ENCODE measurements at places on chromosomes 2 and 18. TPM values are rescaled to one million over a fixed set of nuclear protein-coding genes. Genes with fewer than 3 reads are reported as not detected.

DNA sequence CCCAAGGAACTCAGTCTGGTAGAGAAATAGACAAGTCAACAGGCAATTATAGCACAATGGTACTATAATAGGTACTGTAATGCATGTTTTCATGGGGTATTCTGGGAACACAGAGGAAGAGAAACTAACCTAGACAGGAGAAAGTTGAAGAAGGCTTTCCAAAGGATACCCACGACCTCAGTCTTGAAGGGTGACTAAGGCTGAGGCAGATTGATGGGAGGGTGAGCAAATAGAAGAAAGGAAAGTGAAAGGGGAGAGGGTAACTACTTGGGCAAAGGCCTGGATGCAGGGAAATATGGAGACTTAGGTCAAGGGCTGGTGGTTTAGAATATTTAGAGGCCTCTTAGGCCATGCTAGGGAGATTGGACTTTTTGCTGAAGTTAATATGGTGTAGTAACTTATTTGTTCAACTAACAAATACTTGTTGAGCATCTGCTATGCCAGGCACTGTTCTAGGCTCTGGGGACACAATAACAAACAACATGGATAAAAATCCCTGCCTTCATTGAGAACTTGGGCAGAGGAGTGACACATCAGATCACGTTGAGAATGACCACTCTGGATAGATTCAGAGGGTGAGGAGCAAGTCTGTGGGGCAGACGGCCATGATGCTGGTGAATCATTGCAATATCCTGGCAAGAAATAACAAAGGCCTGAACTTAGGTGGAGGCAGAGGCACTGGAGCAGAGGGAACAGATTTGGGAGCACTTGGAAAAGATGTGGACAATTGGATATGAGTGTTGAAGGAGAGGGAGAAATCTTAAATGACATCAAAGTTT, 56.4 kb downstream of the PLB1 start:
- DNase-seq: no peak

DNA sequence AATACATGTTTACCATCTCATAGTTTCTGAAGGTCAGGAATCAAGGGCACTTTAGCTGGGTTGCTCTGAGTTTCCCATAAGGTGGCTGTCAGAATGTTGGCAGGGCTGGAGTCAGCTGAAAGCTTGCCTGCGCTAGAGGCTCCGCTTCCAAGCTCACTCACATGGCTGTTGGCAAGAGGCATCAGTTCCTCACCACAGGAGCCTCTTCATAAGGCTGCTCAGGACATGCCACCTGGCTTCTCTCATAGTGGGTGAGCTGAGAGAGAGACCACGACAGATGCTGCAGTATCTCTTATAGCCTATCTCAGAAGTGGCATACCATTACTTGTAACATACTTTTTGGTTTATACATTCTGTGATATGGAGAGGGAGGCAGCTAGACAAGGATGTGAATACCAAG, 7.2 kb downstream of the HADHB start:
- no peak for DNase-seq

GRCh38 chr18:77093067-77093430, 39.5 kb downstream of the MBP start:
- no peak for DNase-seq

DNA sequence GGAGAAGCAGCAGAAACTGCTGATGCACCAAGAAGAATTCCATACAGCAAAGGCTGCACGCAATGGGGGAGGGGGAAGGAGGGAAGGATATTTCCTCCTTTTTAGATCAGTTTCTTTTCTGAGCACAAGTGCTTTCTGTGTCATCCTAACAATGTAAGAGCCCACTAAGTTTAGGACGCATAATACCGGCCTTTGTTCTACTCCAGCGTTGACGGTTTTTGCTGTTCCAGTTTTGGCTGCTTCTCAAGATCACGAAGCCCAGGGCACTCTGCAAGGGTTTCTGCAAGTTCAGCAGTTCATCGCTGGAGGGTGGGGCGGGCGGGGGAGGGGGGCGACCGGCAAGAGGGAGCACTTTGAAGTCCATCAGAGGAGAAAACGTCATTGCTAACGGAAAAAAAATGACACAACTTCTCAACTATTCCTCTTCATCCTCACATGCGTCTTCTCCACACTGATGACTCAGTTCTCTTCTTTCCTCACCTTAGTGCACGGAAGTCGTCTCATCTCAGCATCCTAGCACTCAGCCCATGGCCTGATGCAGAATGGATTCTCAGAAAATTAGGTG, 8.7 kb downstream of the FAM178B start:
- peak; percentile 33 for DNase-seq

GRCh38 chr18:987325-988186, 82.9 kb downstream of the ADCYAP1 start:
- DNase-seq: no peak

- no peak for DNase-seq
Measured at GRCh38 chr2:240624950-240625621, at the start of gene GPR35. Gene GPR35 (plus strand): TSS chr2:240625480. CDS start chr2:240629953, 4,473 bp downstream.

GRCh38 chr2:33126552-33126951, 179.8 kb downstream of the LTBP1 start:
- no peak for DNase-seq

GRCh38 chr2:195574312-195574711, 82.7 kb upstream of the SLC39A10 start:
- no peak for DNase-seq

GRCh38 chr18:61797696-61798590, 94.9 kb downstream of the RNF152 start:
- DNase-seq: no peak

DNA sequence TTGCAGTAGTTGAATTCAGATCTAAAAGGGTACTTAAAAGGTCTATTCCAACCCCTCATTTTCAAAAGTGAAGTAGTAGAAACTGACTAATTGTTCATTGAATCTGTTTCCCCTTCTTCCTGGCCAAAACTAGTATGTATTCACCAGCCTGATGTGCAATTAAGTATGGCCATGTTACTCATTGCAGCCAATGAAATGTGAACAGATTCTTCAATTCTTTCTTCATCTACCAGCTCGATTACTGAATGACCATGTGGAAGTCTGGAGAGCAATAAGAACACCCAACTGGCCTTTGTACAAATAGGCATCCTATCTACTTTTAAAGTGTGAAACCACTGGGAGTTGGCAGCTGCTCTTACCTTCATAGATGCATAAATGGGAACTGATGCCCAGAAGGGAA, 449.0 kb upstream of the ID2 start:
- no peak for DNase-seq

- DNase-seq: no peak
Measured at GRCh38 chr2:54710216-54710615, 13.2 kb upstream of the EML6 start.

- DNase-seq: no peak
Measured at GRCh38 chr18:58272209-58272608, 228.2 kb downstream of the NEDD4L start.

- no peak for DNase-seq
Measured at GRCh38 chr2:47354013-47354847, 48.7 kb upstream of the MSH2 start.

GRCh38 chr2:85886141-85886540, 2.6 kb downstream of the ST3GAL5 start:
- DNase-seq: no peak

- DNase-seq: no peak
Measured at GRCh38 chr18:76367168-76368125, 127.6 kb downstream of the ZNF516 start.

- DNase-seq: no peak
Measured at GRCh38 chr2:157441072-157441454, 2.8 kb downstream of the CYTIP start.

DNA sequence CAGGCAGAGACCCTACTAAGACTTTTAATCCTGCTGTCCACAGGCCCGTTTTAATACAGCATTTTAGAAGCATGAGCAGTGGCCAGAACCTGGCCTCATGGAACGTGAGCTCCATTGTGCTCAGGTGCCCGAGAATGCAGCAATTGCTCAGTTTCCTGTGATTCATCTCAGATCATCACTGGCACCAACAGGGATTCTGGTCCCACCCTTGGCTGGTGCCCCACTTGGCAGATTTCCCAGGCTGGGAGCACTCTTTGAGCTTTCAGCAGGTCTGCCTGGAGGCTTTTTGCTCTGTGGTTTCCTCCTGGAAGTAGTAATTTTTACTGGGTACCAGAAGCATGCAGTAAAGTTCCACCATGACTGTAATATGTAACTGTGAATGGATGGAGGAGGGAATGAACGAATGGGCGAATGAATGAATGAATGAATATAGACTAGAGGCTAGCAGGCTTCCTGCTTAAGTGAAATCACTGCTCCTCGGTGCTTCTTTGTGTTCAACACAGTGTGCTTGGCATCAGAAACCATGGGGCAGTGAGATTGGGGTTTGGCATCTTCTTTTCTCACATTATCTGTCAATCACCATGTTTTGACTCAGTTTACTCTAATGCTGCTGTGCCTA, 312.9 kb downstream of the PRKCE start:
- peak; percentile 97 for DNase-seq

DNA sequence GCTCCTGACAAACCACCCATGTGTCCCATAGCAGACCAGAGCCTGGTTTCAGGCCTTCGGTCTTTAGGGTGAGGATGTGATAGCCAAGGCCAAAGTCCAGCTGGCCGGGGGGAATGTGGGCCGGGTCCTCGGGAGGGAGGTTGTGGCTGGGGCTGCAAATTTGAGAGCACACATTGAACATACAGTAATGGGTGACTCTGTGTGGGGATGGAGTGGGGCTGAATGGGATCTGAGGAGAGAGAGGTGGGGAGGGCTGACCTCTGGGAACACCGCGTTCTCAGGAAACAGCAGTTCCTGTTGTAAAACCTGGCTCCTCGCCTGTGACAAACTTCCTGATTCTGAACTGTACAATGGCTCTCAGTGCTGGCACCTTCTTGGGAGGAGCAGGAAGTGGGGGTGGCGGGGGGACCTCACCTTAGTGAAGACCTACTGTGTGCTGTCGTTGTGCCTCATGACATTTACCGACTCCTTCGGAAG, 48.8 kb downstream of the MCFD2 start:
- no peak for DNase-seq

- no peak for DNase-seq
Measured at GRCh38 chr2:191565120-191565519, 112.8 kb upstream of the NABP1 start.

DNA sequence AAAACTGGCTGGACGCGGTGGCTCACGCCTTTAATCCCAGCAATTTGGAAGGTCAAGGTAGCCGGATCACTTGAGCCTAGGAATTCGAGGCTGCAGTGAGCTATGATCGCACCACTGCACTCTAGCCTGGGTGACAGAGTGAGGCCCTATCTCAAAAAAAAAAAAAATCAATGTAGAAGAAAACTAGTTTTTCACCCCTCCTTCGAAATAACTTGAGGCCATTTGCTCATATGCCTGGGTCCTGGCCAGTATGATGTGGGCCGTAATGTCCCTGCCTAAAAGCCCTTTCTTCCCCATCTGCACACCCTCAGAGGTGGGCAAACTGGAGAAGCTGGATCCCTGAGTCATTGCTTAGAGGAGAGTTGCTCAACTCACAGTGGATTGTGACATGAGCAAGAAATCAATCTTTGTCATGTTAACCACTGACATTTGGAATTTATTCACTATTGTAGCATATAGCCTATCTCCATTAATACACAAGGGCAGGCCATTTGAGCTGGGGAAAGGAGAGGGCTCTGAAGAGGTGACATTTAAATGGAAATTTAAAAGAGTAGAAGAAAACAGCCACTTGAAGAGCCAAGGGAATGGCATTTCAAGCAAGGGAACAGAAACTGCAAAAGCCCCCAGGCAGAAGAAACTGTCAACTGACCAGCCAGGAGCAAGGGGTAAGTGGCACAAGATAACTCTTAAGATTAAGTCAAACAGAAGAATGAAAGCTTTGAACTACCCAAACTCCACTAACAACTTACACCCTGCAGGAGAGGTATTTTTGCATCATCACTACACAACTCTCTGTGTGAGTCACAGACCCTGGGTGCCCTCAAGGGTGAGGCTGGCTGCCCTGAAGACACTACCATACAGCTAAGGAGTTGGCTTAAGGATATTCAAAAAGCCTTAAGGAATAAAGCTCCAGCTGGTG, 7.6 kb upstream of the METTL21A start:
- no peak for DNase-seq

DNA sequence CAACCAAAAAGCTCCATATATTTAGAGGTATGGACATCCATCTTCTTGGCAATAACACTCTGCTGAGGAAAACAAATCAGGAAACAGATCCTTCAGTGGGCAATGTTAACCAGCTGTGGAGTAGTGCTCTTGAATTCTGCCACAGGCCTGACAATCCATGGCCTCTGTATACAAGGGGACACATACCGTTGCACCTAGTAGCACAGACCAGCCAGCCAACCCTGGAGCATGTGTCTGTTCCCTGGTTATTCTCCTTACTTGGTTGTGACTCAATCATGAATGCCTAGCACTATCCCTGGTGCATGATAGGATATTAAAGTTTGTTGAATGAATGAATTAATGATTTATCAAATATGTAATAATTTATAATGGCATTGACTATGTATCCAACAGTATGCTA, 261.4 kb upstream of the MGAT5 start:
- DNase-seq: no peak

DNA sequence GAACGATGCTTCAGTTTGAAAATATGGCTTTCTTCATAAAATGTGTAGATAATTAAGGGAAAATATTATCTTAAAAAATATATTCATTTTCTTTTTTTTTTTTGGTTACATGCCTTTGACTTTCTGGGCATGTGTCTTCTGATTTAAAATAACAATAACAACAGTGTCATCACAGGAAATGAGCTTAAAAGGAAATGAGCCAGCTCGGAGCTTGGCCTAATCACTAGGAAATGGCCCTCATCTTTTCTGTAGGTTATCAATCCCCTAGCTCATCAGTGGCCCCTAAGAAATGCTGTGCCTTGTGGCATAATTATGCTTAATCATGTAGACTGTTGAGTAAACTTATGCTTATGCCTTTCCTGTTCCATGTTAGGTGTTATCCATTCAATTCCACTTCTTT, 141.8 kb upstream of the FHL2 start:
- no peak for DNase-seq

- no peak for DNase-seq
Measured at GRCh38 chr2:68176657-68177056, 19.0 kb downstream of the PNO1 start.

Gene UBE2E3
- polyA plus RNA-seq: 91.1 TPM

Gene CHCHD5
- 30.1 TPM for polyA plus RNA-seq

Gene BCL11A
- polyA plus RNA-seq: 5.3 TPM

Gene SCTR
- polyA plus RNA-seq: not detected

Gene HOXD12
- polyA plus RNA-seq: not detected

Gene CD207
- not detected for polyA plus RNA-seq

Gene RGPD4
- polyA plus RNA-seq: 0.03 TPM

Gene SRD5A2
- 0.04 TPM for polyA plus RNA-seq

Gene FSHR
- polyA plus RNA-seq: not detected

Gene SCN9A
- polyA plus RNA-seq: 0.09 TPM

Gene EVX2
- polyA plus RNA-seq: not detected

Gene UGT1A10
- 2.4 TPM for polyA plus RNA-seq

Gene GPR75
- polyA plus RNA-seq: 2.7 TPM

Gene SERPINB2
- 555 TPM for polyA plus RNA-seq

Gene SP100
- polyA plus RNA-seq: 101 TPM

All from keratinocyte (primary cell).